Stimulated activated CD4-positive, alpha-beta T cell treated with anti-CD3 and anti-CD28 coated beads, Interleukin-1b, Interleukin-23, amount 100 ng/mL, for 24 hours (primary cell): ENCODE measurements at places on chromosomes 2 and 18.

GRCh38 chr18:13614641-13615288 lies 111.6 kb downstream of the FAM210A start:
- no peak for DNase-seq

GRCh38 chr2:197486175-197486574 lies 13.5 kb downstream of the HSPD1 start:
- DNase-seq, result no peak

DNA sequence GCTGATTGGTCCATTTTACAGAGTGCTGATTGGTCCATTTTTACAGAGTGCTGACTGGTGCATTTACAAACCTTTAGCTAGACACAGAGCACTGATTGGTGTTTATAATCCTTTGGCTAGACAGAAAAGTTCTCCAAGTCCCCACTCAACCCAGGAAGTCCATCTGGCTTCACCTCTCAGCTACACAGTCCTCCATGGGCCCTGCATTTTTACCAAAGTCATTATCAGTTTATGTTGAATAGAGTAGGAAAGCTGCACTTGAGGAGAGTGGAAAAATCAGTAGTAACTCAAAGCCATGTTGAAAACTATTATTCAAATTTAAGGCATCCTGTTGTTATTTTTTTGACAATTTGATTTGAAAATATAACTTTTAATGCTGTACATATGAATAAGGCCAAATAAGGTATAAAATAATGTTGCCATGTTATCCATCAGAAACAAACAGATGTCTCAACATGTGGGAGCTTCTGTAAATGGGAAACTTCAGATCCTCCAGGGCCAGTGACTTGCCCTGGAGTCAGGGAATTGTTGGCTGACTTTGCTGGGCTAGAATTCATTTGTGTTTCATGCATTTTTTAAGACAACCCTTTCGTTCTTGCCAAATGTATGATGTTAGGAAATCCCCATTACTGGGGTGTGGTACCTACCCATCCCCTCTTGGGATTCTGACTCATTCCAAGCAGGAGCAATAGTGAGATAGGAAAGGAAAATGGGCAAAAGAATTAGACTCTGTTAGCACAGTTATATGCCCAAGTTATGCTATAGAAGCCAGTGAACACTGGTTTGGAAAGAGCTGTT lies 37.8 kb upstream of the CCDC195 start:
- DNase-seq, result no peak

- DNase-seq, result no peak
Measured at GRCh38 chr2:220585241-220585640, 957.8 kb downstream of the SLC4A3 start.

DNA sequence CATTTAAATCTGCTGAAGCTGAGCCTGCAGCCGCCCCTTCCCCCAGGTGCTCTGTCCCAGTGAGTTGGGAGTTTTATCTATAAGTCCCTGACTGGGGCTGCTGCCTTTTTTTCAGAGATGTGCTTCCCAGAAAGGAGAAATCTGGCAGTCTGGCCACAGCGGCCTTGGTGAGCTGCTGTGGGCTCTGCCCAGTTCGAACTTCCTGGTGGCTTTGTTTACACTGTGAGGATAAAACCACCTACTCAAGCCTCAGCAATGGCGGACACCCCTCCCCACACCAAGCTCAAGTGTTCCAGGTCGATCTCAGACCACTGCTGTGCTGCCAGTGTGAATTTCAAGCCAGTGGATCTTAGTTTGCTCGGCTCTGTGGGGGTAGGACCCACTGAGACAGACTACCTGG lies 97.3 kb downstream of the ACAA2 start:
- DNase-seq, result no peak

DNA sequence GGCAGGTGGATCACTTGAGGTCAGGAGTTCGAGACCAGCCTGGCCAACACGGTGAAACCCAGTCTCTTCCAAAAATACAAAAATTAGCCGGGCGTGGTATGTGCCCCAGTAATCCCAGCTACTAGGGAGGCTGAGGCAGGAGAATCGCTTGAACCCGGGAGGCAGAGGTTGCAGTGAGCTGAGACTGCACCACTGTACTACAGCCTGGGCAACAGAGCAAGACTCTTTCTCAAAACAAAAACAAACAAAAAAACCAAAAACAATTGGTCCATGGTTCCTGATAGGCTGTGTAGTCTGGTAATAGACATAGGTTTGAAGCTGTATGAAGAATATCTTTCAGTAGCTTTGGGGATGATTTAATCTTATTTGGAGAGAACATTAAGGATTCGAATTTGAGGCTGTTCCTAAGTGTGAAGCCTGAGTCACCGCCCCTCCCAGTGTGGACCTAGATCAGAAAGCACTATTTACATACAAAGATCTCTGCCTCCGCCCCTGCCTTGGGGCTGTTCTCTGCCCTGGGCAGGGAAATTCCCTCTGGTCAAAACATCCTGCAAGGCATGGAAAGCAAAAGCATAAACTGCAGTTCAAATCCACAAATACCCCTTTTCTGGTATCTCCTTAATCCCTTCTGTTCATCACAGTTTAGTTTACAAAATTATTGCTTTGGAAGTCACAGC lies 52.8 kb upstream of the PMAIP1 start:
- peak; percentile 16 for DNase-seq

GRCh38 chr2:39093218-39093898 lies 27.5 kb downstream of the SOS1 start:
- no peak for DNase-seq

GRCh38 chr2:172642301-172643020 lies 86.6 kb downstream of the PDK1 start:
- DNase-seq, result no peak

DNA sequence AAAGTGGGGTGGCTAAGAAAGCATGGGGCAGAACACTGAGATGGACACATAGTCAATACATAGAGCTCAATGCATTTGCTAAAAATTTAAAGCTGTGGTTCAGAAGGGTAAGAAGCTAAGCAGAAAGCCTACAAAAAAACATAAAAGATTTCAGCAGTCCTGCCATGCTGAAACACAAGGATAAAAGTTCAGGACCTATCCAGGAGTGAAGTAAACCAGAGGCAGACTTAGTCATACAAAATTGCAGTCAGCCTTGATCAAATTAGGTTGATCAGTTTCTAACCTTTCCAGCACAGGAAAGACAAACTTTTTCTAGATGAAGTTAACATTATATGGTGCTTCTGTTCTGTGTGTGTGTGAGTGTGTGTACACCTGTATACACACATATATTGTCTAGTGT lies 120.8 kb upstream of the RBMS1 start:
- DNase-seq, result no peak

GRCh38 chr2:199911877-199912161 lies 726 bp downstream of the C2orf69 start:
- DNase-seq, result no peak

DNA sequence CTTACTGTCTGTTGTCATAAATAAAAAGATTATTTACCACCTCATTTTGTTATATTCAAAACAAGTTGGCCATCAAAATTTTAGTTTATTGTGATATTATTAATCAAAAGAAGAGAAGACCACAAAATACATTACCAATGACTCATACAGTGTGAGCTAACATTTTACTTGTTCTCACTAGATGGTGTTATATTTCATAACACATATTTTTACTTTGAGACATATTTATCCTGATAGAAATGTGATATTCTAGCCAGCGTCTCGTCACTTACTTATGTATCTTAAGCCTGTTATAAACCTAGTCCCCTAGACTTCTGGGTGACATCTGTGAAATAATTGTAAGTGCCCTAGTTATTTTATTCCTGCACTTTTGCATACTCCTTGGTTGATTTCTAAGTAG lies 263.2 kb downstream of the CDH7 start:
- DNase-seq, result no peak

GRCh38 chr2:142100970-142101369 lies 29.8 kb downstream of the LRP1B start:
- DNase-seq, result no peak

DNA sequence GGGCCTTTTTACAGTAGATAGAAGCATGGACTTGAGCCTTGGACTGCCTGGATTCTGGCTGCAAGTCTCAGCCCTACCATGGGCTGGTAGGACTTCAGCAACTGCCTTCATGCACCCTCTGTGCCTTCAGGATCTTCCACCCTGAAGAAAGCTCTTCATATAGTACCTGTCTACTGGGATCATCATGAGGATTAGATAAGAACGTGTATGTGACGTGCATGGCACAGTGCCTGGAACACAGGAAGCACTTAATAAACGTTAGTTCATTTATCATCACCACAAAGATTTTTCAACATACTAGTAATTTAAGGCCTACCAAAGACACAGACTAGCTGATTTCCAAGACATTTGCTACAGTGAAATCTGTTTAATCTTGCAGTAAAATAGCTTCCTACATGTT lies 53.2 kb upstream of the ITM2C start:
- no peak for DNase-seq

DNA sequence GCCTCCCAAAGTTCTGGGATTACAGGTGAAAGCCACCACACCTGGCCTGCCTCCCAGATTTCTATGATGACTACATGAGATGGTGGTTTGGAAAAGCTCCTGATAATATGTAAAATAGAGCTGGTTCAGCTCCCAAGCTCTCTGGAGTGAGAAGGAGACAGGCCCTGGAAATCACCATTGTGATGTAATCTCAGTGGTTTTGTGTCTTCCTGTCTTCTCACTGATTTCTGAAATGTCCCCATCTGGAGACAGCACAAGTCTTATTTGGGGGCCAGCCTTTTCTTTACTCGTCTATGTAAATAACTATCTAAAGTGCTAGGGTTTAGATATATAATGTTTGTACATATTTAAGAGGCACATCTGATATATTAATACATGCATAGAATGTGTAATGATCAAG lies 64.0 kb downstream of the CCNT2 start:
- no peak for DNase-seq

- DNase-seq, result no peak
Measured at GRCh38 chr18:78871618-78872017, 108.0 kb upstream of the SALL3 start.

DNA sequence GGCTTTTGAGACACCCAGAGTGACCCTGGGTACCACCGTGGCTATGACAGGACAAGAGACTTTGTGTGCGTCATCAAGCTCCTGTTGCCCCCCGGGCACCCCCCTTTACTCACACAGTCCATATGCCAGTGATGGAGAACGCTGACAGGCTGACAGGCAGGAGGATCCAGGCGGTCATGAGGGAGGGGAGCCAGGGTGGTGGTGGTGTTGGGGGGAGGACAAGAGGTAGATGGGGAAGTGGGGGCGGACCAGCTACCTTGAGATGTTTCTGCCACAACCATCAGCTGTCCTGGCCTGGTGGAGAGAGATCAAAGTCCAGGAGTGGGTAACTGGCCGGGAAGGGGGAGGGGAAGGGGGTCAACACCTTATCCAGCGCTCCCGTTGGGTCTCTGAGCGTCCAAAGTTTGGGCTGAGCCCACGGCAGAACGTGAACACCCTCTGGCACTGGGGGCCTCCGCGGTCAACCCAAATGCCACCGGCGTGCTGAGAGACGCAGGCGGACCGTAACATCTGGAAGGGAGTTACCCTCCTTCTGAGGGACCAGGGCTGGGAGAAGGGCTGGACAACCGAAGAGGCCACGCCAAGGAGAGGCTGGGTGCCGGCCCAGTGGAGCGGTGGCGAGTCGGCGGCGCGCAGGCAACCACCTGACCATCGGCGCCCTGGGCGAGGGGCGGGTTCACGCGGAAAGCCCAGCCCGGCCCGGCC lies 575 bp downstream of the TMEM150A start:
- no peak for DNase-seq

DNA sequence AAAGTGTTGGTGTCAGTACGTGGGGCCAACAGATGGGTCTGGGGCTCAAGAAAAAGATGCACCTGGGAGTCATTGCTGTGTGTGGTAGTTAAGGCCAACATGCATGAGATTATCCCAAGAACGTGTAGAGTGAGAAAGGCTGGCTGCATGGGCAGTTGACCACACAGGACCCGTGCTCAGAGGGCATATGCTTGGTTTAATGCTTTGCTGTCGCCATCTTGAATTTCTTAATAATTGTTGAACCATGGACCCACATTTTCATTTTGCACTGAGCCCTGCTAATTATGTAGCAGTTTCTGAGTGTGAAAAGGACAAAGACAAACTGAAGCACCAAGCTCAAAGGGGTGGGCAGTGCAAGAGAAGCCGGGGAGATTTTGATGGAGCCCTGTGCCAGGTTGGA lies 148.1 kb downstream of the CYP26B1 start:
- DNase-seq, result no peak

DNA sequence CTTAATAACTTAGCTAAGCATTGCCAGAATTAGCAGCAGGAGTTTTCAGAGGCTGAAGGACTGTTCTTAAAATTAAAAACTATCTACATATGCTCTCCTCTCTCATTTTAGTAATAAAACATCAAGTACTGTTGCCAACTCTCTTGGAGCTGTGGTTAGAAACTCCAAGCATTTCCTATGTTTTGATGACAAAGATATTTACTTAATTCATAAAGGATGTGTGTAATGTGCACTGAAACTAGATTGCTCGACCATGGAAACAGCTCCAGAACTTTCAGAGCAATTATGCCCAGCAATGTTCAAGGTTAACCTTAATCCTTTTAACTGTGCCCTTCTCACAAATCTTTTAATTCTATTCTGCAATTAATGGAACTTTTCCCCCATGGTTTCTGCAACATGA lies 8.4 kb downstream of the GRP start:
- no peak for DNase-seq

- DNase-seq, result no peak
Measured at GRCh38 chr2:102661846-102662245, 42.5 kb downstream of the SLC9A2 start.

GRCh38 chr2:27849558-27850205 lies 40.5 kb downstream of the RBKS start:
- no peak for DNase-seq

GRCh38 chr2:74953796-74954499 lies 4.5 kb upstream of the POLE4 start:
- no peak for DNase-seq

- no peak for DNase-seq
Measured at GRCh38 chr2:144165599-144166250, 354.2 kb downstream of the ZEB2 start.

DNA sequence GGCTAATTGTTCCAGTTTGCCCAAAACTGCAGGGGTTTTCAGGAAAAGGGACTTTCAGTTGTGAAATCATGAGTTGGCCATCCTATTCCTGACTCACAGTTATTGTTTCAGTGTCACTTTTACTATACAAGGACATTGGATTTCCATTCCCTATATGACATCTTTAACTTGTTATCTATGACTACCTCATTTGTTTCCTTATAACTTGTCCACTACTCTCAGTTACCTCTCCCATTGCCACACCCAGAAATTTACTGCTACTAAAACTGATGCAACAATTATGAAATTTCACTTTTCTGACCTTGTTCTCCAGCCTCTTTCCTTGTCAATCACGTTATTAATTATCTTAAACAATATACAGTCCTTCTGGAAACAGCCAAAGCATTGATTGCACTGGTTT lies 116.5 kb upstream of the ZNF804A start:
- no peak for DNase-seq

GRCh38 chr2:95530734-95531133 lies 46.2 kb upstream of the TRIM43B start:
- DNase-seq, result no peak
